ENCODE measurements at places on chromosomes 3 and 15.
A peak's percentile ranks its signal among the peaks of the same experiment; 100 is the strongest.

- no peak for DNase-seq
These were observed 15.9 kb downstream of the ZBTB38 start for GRCh38 chr3:141384157-141384556.

- peak; percentile 94 for DNase-seq
These were observed 24.8 kb downstream of the LINGO1 start for GRCh38 chr15:77607894-77608261.

DNA sequence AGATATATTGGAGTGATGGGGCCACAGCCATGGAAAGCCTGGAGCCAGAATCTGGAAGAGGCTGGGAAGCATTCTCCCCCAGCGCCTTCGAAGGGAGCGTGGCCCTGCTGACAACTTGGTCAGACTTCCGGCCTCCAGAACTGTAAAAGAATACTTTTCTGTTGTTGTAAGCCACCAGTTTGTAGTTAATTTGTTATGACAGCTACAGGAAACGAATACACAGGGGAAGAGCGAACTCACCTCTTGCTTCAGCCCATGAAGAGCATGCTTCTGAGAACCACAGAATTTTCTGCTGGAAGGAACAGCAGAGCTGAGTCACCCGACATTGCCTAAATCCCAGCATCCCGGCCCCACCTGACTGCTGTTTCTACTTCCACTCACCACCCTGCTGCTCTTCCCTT lies 501.7 kb downstream of the SHQ1 start:
- DNase-seq: no peak

DNA sequence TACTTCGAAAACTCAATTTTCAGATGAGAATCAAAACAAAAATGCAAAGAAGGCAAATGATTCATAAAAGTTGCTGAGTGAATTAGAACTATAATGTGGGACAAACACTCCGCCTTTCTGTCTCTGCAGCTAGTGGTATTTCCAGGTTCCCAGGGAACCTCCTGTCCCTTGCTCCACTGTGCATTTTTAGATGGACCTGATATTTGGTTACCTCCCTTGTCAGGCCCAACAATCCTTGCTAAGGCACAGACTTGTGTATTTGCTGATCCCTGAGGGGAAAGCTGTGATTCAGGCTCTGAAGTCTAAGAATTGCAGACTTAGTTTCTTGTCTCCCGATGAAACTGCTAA lies 162.7 kb downstream of the LPP start:
- DNase-seq: no peak

- DNase-seq: peak; percentile 36
These were observed 61.0 kb upstream of the ANKRD28 start for GRCh38 chr3:15858547-15859506.

GRCh38 chr3:114418724-114419543 lies 125.1 kb downstream of the TIGIT start:
- DNase-seq: peak; percentile 84

DNA sequence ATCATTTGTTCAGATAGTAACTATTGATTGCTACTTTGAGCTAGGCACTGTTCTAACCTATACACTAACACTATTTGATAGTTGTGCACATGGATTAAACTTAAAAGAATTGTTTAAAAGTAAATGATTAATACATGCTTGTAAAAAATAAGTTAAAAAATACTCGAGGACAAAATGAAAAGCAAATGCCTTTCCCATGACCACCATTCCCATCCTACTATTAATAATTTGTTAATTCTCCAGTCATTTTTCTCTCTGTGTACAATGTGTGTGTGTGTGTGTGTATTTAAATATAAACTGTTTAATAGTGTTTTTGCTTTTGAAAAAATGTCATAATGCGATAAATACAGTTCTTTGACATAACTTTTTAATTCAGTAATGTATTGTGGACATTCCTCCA lies 78.7 kb upstream of the KCNMB2 start:
- DNase-seq: no peak

DNA sequence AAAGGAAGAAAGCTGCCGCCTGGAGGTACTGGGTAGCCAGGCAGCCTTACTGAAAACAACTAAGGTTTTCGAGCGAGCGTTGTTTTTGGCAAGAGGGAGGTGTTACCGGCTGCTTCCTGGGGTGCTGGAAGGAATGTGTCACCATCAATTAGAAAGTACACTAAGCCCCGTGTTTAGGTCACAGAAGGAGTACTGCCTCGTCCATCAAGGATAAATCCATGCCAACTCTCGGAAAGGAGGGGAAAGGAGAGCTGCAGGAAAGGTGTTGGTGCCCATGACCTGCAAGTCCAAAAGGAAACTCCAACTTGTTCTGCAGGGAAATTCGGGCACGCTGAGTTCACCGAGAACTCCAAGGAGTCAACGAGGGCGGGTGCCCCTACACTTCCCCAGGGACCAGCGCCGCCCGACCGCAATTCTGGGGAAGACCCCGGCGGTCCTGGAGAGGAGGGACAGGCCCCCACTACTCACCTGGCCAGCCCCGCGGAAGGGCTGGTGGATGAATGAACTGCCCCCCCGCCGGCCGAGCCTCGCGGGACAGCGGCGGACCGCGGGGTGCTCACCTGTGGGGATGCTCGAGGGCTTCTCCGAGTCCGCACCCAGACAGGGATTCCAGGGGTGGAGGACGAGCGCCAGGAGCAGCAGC lies 542 bp downstream of the PLOD2 start:
- DNase-seq: peak; percentile 93

DNA sequence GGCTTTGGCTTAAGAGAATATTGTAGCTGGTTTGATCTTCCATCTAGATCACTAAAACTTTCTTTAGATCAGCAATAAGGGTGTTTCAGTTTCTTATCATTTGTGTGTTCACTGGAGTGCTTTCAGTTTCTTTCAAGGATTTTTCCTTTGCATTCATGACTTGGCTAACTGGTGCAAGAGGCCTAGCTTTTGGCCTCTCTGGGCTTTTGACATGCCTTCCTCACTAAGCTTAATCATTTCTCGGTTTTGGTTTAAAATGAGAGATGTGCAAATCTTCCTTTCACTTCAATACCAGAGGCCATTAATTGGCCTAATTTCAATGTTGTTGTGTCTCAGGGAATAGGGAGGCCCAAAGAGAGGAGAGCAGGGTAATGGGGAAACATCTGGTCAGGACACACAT lies 30.3 kb upstream of the CCNB2 start:
- DNase-seq: no peak

DNA sequence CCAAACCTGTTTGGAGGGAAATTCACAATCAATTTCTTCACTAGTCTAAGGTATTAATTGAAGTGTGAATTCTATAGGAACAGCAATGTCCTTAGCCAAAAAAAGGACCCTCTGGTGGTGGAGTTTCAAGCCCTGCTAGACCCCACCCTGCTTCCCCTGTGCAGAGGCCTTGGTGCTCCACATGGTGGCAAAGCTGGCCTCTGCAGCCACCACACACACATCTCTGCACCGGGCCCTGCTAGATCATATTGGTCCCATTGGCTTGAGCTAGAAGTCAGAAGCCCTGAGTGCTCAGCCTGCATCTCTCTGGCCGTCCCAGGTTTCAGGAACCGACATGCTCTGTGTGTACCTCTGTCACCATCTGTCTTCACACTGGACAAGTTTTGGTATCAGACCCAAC lies 220.9 kb upstream of the TRIM42 start:
- no peak for DNase-seq

- peak; percentile 39 for DNase-seq
These were observed 47.5 kb upstream of the MUC4 start for GRCh38 chr3:195859061-195859845.

GRCh38 chr3:113329757-113330156 lies 111.5 kb downstream of the CFAP44 start:
- DNase-seq: no peak

DNA sequence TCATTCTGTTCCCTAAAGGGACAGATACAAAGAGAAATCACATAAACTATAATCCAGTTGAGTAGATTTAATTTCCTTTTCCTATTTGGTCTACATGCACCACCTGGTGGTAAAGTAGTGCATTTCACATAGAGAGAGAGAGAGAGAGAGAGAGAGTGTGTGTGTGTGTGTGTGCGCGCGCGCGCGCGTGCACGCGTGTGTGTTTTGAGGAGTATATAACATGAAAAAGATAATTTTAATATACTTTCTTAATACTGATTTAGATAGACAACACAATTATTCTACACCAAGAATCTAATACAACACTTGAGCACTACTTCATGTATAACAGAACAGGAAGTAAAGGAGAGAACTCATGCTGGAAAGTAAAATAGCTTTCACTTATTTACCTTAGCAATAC lies 1.1 kb upstream of the FGF7 start:
- peak; percentile 70 for DNase-seq

- no peak for DNase-seq
These were observed 38.8 kb upstream of the SPTBN5 start for GRCh38 chr15:41932511-41933289.

DNA sequence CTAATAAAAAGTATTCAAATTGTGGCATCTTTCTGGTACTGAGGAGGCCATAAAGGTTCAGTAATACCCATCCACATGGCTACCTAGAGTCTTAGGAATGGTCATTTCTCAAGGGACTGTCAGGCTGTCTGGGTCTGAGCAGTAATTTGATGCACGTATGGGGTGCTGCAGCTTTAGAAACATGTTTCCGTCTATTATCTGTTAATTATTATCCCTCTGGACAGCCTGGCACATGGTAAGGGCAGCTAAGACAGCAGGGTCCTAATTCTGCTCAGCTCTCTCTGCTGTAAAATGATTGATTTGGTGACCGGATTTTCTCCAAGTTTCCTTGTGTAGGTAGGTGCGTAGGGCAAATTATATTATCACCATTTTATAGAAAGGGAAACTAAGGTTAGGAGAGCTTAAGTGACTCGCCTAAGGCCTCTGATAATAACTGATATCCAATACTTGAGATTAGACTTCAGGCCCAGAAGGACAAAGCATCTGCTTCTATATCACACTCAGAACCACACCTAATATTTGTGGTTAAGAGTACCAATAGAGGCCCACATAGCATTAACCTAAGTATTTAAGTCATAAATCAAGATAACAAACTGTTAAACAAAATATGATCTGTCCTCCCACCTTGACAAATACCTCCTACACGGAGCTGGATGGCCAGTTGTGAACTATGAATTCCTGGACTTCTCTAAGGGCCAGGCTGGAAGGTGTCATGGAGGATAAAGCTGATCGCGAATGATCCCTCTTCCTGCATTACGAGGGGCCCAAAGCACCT lies 2.9 kb upstream of the RAP2B start:
- peak; percentile 63 for DNase-seq

GRCh38 chr3:111924283-111924682 lies 54.5 kb upstream of the ABHD10 start:
- no peak for DNase-seq

DNA sequence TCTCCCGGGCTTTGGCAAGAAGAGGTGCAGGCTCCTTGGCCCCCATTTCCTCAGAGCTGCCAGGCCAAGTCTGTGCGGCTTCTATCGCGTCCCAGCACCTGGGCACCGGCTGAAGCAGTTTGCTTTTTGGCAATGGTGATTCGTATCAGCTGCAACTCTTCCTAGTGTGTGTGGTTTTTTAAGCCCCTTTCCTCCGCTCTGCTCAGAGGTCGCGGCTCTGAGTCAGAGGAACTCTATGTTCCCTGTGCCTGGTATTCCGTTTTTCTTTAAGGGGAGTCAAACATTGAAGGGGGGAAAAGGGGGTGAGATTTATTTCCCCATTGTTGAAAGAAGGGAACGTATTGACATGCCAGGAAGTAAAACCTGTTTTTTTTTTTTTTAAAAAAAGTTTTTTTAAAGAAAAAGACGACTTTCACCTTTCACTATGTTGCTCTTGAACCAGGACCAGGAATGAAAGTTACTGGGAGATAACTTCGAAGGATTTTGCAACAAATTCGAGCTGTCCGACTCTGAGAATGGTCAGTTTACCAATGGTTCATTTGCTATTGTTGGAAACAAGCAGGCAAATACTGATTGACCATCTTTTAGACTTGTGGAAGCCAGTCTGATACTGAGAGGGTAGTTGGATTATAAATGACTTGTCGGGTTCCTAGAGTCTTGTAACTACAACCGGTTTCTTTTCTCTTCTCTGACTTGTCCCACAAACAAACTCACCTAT lies 1.1 kb downstream of the ARMC8 start:
- no peak for DNase-seq

DNA sequence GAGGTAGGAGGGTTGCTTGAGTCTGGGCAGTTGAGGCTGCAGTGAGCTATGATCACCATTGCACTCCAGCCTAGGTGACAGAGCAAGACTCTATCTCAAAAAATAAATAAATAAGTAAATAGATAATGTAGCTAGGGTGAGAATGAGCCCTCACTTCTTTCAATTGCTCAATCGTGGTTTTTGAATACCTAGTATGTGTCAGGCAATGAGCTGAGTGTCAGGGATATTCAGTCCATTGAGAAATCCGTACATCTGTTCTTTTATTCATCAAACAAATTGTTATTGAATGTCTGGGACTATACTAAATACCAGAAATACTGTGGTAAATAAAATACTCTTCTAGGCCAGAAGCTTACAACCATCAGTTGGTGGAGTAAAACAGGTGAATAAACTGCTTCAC lies 6.2 kb upstream of the ZNF148 start:
- DNase-seq: no peak

GRCh38 chr3:51434746-51435327 lies 43.8 kb downstream of the RBM15B start:
- peak; percentile 57 for DNase-seq

GRCh38 chr3:56987238-56987895 lies 73.1 kb upstream of the SPATA12 start:
- peak; percentile 23 for DNase-seq

DNA sequence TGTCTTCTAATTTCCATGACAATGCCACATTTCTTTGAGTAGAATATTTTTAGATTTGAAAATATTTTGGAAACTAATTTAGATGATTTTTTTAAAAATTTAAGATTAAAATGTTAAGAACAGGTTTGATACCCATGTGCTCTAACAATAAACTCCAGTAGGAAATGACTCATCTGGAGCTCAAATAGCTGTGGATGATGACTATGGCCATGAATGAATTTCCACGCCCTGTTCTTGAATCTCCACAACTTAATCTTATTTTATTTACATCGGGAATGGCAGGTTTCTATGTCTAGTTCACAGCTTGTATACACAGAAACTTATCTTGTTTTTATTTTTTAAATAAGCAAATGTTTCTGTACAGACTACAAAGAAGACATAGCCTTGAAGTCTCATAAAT lies 726.8 kb downstream of the NAALADL2 start:
- no peak for DNase-seq

DNA sequence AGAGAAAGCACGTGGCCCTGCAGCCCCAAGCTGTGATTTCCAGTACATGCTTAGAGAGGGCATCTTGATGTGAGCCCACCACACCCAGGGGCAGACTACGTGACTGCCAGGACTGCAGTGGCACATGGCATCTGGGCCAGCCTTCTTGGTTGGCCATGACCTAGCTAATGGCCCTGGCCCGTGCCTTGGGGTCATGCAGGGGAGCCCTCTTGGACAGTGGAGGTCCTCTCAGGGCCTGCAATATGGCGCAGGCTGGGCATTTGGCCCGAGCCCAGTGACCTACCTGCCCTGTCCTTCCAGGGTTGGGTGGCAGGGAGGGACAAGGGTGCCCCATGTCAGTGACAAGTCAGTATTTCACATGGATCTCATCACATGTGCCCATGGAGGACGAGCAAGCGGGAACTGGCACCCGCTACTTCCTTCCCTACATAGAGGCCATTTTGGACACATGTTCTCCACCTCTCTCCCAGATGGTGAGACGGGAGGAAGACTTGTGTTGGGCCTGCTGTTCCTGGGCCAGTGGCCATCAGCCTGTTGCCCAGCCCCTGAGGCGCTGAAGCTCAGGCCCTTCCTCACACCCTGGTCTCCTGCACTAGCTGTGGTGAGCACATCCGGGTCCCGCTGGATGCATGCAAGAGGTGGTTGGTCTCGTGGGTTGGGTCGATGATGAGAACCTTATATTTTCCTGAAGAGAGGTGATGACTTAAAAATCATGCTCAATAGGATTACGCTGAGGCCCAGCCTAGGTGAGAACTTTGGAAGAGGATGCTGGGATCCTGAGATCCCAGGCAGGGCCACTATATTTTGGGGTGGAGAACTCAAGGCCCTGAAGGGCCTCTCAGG lies 195.6 kb downstream of the UBE3A start:
- DNase-seq: no peak

Data from NCI-H524 (cell line).